Heart right ventricle (tissue), 16 donors: ENCODE measurements at places on chromosomes 2 and 18.

DNA sequence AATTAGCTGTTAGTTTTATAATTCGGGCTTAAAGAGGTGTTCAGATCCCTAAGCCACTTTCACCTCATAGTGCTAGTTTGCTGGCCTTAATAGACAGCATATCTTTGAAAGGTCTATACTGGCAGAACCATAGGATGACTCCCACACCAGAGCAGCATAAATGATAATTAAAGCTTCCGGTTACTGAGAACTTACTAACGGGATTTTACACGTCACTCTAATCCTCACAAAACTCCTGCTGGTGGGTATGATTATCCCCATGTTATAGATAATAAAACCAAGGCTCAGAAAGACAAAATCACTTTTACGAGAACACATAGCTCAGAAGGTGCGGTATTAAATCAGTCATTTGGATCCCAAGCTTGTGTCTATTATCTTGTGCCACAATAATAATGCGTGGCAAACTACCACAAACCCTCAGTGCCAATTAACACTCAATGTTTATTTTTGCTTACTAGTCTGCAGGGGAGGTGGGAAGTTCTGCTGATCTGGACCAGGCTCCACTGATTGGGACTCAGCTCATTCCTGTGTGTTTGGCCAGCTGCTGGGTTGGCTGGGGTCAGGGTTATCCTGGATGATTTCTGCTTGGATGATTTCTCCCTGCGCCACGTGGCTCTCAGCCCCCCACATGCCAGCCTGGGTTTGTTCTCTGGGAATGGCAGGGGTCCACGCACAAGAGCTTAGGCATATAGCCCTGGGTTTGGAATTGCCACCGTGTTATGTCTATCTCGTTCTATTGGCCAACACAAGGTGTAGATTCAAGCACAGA is 62.3 kb downstream of the TRIB2 start:
- no peak for DNase-seq

DNA sequence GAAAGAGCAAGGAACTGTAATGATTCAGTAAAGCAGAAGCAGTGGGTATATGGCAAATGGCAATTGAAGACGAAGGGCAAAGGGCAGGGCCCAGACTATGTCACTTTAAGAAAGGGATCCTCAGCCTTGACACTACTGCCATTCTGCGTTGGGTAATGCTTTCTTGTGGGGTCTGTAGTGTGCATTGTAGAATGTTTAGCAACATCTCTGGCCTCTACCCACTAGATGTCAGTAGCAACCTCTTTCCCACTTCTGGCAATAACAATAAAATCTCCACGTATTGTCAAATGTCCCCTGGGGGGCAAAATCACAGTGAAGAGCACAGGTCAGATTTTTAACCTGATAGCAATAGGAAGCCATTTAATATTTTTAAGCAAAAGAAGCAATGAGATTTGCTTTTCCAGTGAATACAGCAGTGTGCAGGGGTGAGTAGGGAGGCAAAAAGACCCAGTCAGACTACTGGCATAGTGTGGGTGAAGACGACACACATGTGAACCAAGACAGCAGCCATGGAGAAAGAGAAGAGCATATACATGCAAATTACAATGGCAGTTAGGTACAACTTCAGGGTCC is 209.5 kb downstream of the DYM start:
- DNase-seq, result no peak

GRCh38 chr2:26412091-26412673 is 10.5 kb downstream of the DRC1 start:
- DNase-seq, result no peak

DNA sequence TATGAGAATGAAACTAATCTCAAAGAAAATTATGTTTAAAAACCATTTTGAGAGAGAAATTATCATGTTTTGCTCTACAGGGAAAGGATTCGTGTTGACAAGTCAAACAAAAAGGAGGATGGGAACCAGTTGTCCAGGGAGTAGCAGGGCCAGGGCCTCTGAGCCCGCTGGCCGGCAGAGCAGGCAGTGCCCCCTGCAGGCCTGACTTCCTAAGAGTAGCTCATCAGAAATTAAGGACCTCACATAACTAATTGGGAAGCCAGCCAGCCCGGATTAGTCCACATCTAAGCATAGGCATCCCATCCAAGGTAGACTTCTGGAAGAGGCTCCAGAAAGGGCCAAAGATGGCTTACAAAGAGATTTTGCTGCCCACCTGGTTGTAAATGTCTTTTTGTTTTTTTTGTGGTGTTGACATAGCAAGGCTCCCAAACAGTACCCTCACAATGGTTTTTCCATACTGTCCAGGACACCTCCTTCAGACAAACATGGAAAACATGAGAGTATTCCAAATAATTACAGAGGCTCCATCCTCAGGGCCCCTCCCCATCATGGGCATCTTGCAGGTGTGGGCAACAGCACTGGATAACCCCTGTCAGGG is 241.2 kb upstream of the TANK start:
- peak; percentile 71 for DNase-seq

- DNase-seq, result no peak
These were observed 263.2 kb downstream of the EN1 start for GRCh38 chr2:118584062-118584749.

DNA sequence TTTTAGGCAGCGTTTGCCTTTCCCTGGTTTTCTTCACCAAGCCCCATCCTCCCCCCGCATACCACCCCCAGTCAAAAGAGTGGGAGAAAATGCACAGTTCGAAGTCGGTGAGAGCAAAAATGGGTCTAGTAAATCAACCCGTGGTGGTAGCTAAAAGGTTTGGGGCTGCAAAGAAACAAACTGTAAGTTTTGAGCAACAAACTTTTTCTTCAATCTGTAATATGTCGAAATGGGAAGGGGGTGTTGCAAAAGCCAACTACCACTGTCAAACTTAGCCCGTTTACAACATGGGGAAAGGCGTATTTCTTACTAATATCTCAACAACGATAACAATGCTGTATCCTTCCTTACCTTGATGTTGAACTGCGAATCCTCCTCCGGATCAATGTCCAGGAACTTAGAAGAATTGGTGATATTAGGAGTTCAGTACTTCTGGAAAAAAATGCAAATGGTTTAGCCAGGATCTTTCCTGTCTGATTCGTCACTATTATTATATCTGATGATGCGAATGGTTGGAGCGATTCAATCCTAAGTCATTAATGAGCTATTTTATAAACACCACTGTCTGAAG is 2.4 kb upstream of the SATB2 start:
- DNase-seq, result no peak

GRCh38 chr18:9147440-9148202 is 11.0 kb downstream of the ANKRD12 start:
- DNase-seq, result peak; percentile 37

- DNase-seq, result no peak
These were observed 116.4 kb upstream of the NYAP2 start for GRCh38 chr2:225282858-225283710.

GRCh38 chr18:22559414-22560274 is 141.9 kb upstream of the CTAGE1 start:
- DNase-seq, result peak; percentile 74

- DNase-seq, result no peak
These were observed 24.0 kb downstream of the CERKL start for GRCh38 chr2:181632733-181633401.
